ENCODE measurements at places on chromosomes 13 and 19.

DNA sequence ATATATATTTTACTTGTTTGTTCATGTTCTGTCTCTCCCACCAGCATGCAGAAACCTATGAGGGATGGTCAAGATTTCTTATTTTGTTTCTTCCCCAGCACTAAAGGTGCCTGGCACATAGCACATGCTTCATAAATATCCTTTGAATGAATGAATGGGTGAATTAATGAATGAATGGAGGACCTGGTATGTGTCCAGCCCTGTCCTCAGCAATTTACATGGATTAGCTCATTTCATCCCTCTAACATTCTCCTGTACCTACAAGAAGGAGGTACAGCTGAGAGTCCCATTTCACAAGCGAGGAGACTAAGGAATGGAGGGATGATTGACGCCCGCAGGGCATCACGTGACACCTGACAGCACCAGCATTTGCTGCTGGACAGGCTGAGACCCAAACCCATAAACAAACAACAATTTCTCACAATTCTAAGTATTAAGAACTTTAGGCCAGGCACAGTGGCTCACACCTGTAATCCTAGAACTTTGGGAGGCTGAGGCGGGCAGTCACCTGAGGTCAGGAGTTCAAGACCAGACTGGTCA is 6.8 kb upstream of the BCAT2 start:
- no peak for DNase-seq

DNA sequence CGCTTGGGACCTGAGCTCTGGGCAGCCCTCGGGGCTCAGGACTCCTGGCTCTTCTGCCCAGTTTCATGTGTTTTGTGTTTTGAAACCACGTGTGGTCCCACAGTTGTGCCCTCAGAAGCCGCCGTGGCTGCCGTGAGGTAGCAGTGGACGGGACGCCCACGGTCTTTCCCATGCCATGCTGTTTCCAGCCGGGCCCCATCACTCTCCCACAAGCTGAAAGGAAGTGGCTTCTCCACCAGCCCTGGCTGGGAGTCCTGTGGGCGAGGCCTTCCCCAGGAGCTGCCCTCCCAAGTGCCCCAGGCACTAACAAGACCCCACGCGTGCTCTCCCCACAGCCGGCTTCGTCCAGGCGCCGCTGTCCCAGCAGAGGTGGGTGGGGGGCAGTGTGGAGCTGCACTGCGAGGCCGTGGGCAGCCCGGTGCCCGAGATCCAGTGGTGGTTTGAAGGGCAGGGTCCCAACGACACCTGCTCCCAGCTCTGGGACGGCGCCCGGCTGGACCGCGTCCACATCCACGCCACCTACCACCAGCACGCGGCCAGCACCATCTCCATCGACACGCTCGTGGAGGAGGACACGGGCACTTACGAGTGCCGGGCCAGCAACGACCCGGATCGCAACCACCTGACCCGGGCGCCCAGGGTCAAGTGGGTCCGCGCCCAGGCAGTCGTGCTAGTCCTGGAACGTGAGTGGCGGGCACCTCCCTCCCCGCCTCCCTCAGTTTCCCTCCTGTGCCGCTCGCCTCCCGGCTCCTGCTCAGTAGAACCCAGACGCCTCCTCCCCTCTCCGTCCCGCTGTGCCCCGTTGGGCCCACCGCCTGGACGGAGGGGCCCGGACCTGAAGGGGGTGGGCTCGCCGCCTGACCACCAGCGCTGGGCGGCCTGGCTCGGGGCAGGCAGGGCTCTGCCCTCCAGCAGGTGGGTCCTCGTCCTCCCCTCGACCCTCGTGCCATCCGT is 5.3 kb downstream of the BSG start:
- no peak for DNase-seq

- DNase-seq = peak; percentile 59
These were observed 21.5 kb downstream of the EBPL start for GRCh38 chr13:49669735-49670309.

DNA sequence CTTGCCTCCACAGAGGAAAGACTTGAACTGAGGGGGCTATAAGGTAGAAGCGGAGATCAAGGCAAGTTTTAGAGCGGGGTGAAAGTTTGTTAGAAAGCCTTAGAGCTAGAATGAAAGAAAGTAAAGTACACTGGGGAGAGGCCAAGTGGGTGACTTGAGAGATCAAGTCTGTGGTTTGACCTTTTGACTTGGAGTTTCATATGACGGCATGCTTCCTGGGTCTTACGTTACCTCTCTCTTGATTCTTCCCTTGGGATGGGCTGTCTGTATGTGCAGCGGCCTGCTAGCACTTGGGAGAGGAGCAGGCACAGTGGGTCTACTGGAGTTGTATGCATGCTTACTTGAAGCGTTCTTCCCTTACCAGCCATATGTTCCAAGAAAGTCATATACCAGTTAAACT is 1768.5 kb downstream of the PCDH9 start:
- no peak for DNase-seq

DNA sequence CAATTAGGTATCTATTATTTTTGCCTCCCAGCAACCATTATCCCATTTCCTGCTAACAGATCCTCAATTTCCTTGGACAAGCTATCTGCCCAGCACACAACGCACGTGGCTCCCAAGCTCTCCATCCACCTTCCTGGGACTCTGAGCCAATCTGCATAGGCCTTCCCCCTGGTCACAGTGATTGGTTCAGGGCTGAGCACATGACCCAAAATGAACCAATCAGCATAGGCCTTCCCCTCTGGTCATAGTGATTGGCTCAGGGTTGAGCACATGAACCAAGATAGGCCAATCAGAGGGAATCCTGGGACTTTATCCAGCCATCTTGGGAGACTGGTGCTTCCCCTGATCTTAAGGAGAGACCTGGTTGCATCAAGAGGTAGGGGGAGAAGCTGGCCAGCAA is 5.8 kb downstream of the CPAMD8 start:
- no peak for DNase-seq

DNA sequence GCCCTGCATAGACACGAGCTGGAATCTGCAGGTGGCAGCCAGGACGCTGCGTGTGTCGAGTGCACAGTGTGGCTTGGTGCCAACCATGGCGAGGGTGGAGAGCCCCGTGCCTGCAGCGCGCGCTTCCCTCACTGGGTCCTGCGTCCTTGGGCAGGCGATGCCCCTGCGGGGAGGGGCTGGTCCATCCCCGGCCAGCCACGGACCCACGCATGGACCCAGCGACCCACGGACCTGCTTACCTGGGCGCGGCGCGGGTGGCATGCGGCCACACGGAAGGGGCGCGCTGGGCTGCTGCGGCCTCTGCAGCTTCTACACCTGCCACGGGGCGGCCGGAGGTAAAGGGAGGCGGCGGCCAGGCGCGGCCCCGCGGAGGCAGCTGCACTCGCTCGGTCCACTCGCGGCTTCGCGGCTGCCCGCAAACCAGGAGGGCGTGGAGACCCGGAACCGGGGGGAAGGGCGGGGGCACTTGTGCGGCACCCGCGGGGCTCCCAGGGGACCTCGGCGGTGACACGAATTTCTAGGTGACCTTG is 569 bp upstream of the MCF2L start:
- DNase-seq = no peak

DNA sequence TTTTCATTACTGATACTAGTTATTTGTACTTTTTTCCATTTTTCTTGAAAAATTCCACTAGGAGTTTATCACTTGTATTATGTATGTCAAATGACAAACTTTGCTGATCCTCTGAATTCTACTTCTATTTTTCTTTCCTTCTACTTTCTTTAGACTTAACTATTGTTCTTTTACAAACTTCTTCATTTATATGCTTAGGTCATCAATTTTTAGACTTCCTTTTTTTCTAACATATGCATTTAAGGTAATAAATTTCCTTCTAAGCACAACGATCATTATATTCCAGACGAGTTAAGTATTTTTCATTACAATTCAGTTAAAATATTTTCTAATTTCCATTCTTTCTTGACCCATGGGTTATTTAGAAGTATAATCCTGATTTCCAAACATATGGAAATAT is 240.8 kb downstream of the NHLRC3 start:
- no peak for DNase-seq

- DNase-seq = peak; percentile 9
These were observed 81.7 kb upstream of the ARHGEF7 start for GRCh38 chr13:111033172-111034130.
